ENCODE measurements at places on chromosomes 7 and 10. TPM values are rescaled to one million over a fixed set of nuclear protein-coding genes. Genes with fewer than 3 reads are reported as not detected.

- DNase-seq = no peak
Measured at GRCh38 chr10:30806850-30807249, 177.3 kb upstream of the LYZL2 start.

DNA sequence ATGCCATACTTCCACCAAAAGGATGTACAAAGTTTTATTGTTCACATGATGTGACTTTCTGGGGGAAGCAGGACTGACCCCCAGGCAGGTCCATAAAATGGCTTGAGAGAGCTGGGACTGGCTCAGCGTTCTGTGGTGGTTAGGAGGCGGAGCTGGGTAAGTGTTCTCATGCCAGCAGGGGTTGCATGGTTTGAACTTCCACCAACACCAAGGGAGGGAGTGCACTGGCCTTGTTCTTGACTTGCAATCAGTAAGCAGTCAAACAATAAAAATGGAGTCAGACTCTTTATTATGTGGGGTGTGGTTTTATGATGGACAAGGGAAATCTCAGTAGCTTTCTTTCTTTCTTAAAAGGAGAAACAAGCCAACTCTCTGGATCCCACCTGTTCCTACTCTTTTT, 95.4 kb upstream of the PRR15 start:
- no peak for DNase-seq

DNA sequence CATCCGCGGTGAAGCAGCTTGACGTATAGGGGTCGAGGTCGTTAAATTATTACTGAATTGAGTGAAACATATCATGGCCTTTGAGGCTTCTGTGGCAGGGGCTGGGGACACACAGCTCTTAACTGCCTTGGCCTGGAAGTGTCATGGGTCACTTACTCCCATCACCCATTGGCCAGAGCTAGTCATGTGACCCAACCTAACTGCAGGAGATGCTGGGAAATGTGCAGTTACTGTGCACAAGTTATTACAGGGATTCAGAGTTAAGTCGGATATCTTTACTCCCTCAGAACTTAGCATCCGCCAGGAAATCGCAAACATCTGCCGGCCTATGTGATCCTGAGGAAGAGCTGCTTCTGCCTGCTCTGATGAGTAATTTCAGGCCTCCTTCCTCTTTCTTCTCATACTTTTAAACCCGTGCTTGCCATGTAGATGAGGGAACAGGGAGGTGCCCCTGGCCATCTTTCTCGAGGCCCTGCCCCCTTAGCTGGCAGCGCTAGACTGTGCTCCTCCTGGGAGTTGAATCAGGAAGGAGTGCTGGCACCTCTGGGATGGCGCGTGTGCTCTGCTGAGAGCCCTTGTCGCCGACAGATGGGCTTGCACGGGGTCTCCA, 203.6 kb downstream of the TCF7L2 start:
- peak; percentile 38 for DNase-seq

DNA sequence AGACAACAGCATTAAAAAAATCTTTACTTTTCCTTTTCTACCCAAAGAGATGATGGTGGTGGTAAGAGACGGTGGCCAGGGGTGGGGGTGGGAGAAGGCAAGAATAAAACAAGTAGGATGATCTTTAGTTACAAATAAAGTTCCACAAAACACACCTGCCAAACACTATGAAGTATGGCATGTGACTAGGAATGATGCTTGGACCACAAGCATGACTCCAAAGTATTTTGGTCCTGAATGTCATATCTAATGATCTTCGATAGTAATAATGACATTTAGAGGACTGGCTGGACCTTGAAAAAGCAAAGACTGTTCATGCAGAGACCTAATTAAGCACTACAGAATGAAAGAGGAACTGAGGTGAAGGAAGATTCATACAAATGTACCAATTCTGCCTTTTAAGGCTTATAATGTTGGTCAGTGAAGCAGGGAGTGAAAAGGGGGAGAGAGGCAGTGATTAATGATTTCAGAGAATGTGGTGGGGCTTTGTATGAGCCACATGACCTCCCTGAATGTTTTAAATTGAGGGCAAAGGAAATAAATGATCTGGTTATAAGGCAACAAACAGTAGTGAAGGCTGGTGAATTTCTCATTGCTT, 29.6 kb upstream of the DKK1 start:
- DNase-seq = no peak

DNA sequence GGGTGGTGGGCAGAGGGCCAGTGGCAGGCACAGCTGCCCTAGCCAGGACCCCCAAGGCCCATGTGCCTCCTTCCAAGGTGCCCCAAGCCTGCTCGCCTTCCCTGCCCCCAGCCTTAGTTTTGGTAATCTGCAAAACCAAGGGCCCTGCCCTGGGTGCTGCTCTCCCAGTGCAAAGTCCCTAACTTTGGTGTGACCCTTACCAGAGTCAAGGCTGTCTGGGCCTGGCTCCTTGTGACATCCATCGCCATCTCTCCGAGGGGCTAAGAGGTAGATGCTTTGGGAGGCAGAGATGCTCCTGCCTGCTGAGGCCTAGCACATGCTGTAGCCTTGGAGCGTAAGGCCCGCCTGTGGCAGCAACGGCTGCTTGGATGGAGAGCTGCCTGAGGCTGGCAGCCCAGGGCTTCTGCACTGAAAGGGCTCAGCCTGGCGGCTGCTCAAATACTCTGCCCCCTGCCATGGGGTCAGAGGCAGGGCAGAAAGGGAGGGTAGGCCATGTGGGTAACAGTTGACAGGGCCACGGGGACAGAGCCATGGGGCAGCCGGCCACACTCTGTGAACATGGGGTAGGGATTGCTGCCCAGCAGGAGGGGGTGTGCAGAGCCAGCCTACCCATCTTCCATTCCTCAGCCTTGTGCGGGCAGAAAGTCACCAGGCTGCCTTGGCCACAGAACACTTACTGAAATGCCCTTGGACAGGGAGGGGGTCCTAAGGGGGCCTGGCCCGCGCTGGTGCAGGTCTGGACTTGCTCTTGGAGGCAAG, 17.9 kb upstream of the MYL7 start:
- DNase-seq = no peak

GRCh38 chr10:98425511-98426352, 10.8 kb upstream of the PYROXD2 start:
- DNase-seq = no peak

DNA sequence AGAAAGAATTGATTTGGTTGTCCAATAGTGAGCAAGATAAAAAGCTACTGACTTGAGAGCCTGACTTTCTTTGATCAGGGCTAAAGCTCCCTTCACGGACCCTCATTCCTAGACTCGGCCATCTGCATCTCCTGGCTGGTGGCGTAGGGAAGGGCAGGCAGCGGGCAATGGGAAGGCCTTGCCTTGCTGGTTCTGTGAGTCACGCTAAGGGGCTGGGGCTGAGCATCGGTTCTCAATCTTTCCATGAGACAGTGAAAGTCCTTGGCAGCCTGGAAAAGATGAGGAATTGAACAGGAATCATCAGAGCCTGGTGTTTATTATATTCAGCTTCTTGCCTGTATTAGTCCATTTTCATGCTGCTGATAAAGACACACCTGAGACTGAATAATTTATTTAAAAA, 475.3 kb downstream of the PLXNA4 start:
- no peak for DNase-seq

GRCh38 chr10:49633327-49634068, 19.7 kb downstream of the CHAT start:
- no peak for DNase-seq

- DNase-seq = peak; percentile 38
Measured at GRCh38 chr7:105675934-105676371, 94.7 kb upstream of the EFCAB10 start.

Gene GIMAP4
- 23.6 TPM for total RNA-seq

Gene ACBD7
- 0.19 TPM for total RNA-seq

Gene NKX1-2
- not detected for total RNA-seq
